ENCODE measurements at places on chromosomes 3 and 15.
A peak's percentile ranks its signal among the peaks of the same experiment; 100 is the strongest.

GRCh38 chr3:117485841-117486240 lies 776.3 kb downstream of the TUSC7 start:
- DNase-seq, result no peak

DNA sequence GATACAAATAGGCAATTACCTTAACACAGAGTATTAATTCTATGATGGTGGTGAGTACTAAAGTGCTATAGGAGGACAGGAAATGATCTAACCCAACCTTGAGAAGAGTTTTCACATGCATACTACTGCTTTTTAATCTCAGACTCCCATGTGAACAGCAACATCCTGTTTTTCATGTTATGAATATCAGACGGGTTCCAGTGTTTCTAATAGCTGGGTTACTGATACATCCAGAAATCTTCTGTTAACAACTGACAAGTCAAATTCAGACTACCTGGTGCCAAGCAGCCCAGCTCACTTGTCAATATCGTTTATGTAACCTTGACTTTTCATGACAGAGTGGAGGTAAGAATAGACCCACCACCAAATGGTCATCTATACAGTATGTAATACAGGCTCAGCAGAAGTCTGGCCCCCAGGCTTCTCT lies 220.2 kb upstream of the COL8A1 start:
- no peak for DNase-seq

DNA sequence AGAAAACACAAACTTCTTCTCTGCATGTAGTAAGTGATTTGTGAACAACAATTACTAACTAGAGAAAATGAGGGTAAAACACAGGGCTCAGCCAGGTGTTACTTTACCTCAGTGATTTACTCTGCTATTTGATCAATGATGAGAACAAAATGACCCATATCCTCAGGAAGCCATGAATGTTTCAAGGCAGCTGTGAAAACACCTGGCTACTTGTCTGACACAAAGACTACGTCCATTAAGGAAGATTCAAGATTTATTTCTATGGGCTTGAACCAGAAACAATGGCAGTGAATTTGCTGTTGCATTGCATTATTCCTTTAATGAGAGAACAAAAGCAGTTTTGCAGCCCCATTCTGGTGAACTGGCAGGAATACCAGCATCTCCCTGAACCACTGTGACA lies 374.6 kb upstream of the ARL6 start:
- no peak for DNase-seq

- no peak for DNase-seq
These were observed 106.3 kb downstream of the LSM3 start for GRCh38 chr3:14284694-14285547.

GRCh38 chr3:1532935-1533606 lies 440.2 kb downstream of the CNTN6 start:
- no peak for DNase-seq

DNA sequence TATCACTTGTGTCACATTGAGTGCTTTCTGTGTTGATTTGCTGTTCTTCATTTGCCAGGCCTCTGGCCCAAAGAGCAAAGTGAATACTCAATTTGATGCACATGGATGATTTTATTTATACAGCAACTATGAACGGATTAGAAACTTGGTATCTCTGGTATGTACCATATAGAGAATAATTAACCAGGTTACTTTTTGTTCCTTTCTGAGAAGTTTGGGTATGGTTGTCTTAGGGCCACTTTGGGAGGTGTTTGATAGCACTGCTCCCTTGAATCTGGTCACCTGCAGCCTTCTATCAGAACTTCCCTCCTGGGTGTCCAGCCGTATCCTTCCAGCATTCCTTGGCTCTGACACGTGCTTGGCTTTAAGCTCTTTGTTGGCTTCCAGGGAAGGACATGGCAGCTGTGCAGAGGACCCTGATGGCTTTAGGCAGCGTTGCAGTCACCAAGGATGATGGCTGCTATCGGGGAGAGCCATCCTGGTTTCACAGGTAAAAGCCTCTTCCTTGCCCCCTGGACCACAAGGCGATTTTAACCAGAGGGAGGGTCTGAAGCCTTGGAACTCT lies 12.7 kb downstream of the TAGLN3 start:
- no peak for DNase-seq

- DNase-seq, result no peak
These were observed 793.5 kb downstream of the ROBO1 start for GRCh38 chr3:78974181-78974790.

GRCh38 chr3:172107403-172107802 lies 68.0 kb downstream of the FNDC3B start:
- DNase-seq, result no peak

DNA sequence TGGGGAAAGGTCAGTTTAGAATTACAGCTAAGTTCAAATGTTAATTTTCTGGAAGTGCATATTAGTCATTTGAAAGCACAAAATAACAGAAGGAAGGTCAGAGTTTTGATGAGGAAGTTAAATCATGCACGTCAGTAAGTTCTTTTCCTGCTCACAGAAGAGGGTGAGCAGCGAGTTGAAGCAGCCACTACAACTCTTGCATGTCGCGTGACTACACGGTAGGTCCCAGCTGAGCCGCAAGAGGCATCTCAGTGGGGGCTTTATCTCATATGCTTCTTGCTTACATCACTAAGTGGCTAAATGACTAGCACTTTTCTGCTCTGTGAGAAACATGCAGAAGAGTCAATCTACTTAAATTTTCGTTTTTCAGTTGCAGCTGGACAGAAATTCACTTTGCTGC lies 21.3 kb upstream of the SEC62 start:
- no peak for DNase-seq

- DNase-seq, result no peak
These were observed 335.7 kb downstream of the SQOR start for GRCh38 chr15:45970542-45970941.

DNA sequence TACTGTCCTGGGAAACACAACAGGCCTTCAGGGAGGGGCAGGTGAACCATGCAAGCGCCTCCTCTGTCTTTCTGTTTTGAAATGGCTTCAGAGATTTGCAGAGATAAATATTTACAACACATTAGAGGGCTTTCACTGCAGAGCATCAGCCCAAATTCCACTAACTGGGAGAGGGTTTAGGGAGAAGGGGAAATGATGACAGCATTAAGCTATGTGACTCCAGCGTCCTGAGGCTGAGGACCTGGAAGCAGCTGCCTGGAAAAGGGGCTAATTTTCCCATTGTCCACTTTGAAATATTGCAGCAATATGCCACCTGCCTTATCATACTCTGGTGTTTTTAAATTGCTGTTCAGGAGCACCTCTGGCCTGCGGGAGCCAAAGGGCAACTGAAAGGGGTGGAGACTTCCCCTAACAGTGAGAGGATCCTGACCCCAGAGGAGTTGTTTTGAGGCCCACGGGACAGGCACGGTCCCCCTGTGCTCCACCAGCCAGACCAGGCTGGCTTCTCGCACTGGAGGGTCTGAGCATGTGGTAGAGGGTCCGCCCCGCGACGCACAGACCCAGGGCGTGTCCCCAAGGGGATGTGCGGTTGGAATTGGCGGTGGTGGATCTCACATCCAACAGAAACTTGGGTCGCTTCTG lies 110.6 kb downstream of the XXYLT1 start:
- DNase-seq, result peak; percentile 91

GRCh38 chr3:11389386-11390268 lies 117.4 kb downstream of the ATG7 start:
- no peak for DNase-seq

DNA sequence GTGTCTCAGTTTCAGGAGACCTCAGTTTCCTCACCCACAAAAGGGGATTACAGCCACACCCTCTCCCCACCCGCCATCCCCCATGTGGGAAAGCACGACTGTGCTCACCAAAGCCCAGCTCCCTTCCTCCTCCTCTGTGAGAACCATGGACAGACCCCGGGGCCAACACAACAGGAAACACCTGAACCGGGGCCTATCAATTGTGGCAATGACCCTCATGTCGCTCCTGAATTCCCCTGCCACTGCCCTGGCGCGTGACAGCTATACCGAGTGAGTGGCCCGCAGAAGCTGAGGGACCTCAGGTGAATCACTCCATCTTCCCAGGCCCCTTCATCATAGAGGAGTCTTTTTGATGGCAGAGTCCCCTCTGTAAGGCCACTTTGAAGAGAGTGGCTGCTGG lies 28.6 kb downstream of the PLEKHO2 start:
- DNase-seq, result no peak

DNA sequence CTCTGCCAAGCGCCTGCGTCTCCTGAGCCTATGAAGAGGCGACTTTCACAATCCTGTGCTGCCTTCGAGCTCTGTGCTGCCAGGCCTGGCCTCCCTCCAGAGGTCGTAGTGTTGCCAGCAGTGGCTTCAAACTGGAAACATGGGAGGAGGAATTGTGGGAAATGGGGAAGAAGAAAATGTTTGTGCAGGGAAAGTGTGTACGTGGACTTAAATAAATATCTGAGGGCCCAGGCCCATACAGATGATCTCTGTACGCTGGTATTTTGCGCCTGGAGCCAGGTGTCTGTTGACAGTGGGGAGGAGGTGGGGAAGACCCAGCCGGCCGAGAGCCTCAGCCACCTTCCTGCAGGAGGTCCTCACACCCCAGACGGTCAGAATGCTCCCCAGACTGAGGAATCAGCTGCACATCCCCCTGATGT lies 44.6 kb downstream of the ZBTB38 start:
- DNase-seq, result no peak

DNA sequence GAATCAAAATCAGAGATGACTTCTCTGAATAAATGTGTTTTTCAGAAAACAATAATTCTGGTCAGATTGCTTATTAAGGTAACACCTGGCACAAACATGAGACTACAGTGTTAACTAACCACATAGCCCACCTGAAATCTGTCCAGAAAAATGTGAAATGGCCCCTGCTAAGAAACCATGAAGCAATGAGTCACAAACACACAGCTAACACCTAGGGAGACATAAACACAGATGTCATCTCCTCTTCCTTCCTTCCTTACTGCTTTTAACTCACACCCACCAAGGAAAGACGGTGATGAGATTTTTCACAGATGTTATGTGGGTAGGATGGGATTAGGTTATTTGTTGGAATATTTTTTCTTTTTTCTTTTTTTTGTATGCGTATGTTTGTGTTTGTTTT lies 315.0 kb upstream of the STAC start:
- no peak for DNase-seq

- no peak for DNase-seq
These were observed 63.9 kb upstream of the HES1 start for GRCh38 chr3:194072097-194072428.

GRCh38 chr15:26842391-26842790 lies 24.5 kb upstream of the GABRA5 start:
- no peak for DNase-seq

- DNase-seq, result peak; percentile 69
These were observed 26.0 kb downstream of the MASP1 start for GRCh38 chr3:187265461-187265955.

DNA sequence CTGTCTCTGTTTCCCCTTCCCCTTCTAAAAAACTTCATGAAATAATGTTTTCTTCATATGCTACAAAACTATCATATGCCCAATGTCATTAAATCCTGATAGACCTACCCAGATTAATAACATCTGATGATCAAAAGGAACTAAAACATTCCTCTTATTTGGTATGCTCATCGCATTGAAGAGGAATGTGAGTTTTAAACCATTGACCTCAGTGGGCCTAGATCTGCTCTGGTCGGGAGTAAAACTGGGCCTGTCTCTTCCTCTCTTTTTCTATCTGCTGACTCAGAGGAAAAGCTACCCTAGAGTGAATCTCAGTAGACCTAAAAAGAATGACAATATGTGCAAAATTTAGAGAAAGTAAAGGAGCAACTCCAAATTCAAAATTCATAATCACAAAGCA lies 275.8 kb downstream of the SATB1 start:
- no peak for DNase-seq

DNA sequence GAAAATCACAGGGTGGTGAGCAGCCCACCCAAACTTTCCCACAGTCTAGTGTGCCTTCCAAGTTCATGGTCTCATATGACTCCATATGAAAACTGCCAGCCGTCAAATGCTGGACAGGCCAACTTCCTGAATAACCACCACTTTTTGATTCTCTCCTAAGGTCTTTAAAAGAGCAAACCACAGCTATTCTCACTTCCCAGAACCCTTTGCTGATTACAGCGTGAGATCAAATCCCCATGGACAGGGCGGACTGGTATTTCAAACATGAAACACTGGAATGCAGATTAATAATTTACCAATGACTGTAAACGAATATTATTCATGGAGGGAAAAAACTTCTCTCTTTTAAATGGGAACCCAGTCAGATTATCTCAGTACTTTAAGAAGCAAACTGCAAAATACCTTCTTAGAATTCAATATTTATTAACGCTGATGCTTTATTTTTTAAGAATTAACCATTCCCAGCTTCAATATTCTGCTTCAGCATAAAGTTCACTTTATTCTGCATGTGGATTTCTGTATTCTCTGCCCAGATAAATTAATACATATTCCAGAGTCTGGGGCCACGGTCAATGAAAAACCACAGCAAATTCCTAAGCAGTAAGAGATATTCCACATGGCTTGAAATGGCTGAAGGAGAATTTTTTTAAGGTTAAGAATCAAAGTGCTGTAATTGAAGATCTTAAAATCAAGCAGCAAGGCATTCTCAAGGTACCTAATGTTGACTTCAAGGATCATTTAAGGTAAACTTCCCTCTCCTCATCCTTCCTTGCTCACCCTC lies 42.9 kb downstream of the MYO1E start:
- DNase-seq, result no peak

- no peak for DNase-seq
These were observed 64.5 kb downstream of the PIK3R4 start for GRCh38 chr3:130682131-130682530.

DNA sequence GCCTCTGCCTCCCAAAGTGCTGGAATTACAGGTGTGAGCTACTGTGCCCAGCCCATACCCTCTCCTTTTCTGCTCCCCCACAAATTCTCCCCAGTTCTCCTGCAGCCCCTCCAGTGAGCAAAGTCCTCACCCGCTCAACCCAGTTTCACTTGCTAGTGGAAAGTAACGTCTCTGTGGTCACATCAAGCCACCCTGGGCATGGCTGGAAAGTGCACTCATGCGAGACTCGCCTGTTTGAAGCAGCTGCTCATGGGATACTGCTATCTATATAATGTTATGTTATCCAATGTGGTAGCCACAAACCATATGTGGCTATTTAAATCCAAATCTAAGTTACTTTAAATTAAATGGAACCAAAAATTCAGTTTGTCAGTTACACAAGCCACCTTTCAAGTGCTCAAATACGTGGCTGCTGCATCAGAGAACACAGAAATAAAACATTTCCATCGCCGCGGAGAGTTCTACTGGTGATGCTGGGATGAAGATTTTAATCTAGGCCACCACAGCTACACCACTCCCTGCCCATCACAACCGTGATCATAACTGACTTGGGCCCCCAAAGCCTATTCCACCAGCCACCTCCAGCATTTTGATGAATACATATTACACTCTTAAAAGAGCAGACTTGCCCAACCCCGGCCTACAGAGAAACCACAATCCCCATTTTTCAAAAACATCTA lies 119.4 kb downstream of the LIPC start:
- peak; percentile 29 for DNase-seq
